Activated T-cell treated with anti-CD3 and anti-CD28 coated beads, Interleukin-2, amount 50 U/mL, for 72 hours (primary cell): ENCODE measurements at places on chromosomes 3 and 15. TPM values are rescaled to one million over a fixed set of nuclear protein-coding genes. Genes with fewer than 3 reads are reported as not detected.

PRICKLE2 gene
- total RNA-seq, result 0.09 TPM

CAMK2N2 gene
- total RNA-seq, result 0.35 TPM

IL17RE gene
- total RNA-seq, result 0.94 TPM

TERC gene
- total RNA-seq, result 5.6 TPM

ERICH6 gene
- not detected for total RNA-seq

CEMIP gene
- 0.05 TPM for total RNA-seq

CCR4 gene
- total RNA-seq, result 112 TPM
